ENCODE measurements at places on chromosomes 2 and 18.

DNA sequence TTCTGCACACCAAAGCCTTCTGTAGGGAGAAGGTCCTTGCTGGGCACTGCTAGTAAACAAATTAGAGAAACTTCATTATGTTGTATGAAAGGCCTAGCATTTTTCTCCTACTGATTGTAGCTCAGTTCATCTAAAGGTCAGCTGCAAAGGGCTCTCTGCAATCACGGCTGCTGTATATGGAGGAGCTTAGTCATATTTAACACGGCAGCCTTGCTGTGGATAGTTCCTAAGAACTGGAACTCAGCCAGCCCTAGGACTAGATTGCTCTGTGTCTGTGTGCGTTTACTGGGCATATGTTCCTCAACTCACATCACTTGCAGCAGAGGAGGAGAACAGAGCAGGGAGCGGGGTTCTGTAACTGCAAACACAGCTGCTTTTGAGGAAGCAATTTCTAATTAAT lies 1103.9 kb upstream of the KLHL29 start:
- DNase-seq = no peak

GRCh38 chr2:141027221-141027620 lies 1103.6 kb downstream of the LRP1B start:
- no peak for DNase-seq

GRCh38 chr2:150230004-150230403 lies 257.5 kb downstream of the RND3 start:
- no peak for DNase-seq

- no peak for DNase-seq
Observed at GRCh38 chr18:51666763-51667191, 469.3 kb upstream of the MEX3C start.

DNA sequence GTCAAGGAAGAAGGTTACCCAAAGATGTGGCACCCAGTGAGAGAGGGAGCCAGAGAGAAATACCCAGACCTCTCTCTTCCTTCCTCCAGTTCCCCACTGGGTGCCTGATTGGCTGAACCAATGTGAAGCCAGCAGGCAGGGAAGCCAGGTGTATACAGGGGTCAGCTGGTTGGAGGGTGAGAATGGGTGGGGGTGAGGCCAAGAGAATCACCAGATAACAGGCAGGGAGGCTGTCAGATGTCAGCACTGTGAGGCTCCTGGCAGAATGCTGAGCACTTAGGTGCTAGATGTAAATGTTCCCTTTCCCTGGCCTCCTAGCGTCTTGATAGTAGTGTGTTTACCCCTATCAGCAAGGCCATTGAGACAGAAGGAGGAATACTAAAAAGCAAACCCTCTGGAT lies 104.0 kb upstream of the MGAT5 start:
- no peak for DNase-seq

DNA sequence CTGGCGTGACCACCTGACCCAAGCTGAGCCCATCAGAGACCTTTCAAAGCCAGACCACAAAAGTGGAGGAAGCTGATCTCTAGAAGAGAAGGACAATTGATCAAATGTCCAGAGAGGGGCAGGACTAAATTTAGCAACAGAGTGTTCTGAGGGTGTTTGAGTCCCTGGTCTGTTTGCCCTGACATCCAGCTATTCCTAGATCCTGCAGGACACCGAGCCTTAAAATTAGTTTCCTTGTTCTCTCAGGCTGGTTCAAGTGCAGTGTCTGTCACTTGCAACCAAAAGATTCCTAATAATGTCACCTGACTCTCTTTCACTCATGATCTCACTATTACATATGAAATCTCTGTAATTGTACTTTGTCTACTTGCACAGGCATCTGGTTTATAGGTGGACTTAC lies 33.0 kb upstream of the NPAS2 start:
- no peak for DNase-seq

DNA sequence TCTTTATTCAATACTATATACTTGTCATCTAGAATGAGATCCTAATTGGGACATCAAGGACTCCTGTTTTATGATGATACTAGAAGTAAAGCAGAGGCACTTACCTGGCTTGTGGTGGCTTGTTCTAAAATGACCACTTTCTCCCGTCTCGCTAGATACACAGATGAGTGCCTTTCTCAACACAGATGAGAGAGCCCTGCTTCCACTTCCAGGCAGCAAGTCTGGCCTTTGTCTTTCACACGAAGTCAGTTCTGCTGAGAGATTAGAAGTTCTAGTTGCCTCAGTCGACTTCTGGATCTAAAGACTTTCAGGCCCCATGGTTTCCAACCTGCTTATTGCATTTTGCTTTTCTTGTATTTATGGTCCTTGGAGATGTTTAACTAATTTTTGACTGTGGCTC lies 70.3 kb downstream of the PPP1R1C start:
- no peak for DNase-seq

- DNase-seq = no peak
Observed at GRCh38 chr18:9547782-9548181, 66.6 kb downstream of the PPP4R1 start.

DNA sequence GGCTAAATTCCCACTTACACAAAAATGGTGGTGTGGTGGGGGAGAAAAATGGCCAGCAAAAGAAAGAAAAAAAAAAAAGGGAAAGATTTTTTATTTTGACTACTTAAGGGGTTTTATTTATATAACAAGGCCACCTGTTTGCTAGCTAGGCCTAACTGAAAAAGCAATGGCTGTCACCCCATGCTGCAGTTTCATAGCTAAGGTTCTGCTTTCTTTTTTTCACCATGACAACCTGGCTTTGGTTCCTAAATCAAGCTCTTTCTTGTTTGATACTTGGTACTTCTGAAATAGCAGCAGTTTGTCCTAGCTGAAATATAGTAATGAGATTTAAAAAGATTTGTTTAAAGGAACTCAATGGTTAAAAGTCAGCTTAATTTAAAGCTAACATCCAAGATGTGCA lies 433.2 kb upstream of the MEX3C start:
- no peak for DNase-seq

DNA sequence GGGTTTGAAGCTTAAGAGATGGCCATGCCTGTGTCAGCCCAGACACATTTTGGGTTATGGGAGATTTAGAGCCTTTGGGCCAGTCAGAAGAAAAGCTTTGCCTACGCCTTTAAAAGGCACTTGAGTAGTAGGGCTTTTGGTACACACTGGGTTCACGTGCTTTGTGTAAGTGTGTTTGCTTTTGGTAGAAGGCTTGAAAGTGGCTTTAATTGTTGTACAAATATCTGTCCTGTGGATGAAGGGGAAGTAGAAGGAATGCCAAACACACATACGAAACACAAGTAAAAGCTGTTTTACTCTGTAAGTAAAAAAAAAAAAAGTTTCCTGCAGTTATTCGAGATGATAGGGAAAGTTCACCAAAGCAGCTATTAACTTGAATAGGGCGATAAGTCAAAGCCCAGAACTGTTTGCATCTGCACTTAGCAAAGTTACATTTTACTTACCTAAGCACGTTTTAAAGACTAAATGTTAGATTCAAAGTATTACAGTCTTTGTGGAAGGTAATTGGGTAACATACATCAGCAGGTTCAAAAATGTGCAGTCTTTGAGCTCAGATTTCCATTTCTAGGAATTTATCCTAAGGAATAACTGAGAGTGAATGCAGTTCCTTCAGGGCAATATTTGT lies 75.4 kb downstream of the STK25 start:
- DNase-seq = no peak

DNA sequence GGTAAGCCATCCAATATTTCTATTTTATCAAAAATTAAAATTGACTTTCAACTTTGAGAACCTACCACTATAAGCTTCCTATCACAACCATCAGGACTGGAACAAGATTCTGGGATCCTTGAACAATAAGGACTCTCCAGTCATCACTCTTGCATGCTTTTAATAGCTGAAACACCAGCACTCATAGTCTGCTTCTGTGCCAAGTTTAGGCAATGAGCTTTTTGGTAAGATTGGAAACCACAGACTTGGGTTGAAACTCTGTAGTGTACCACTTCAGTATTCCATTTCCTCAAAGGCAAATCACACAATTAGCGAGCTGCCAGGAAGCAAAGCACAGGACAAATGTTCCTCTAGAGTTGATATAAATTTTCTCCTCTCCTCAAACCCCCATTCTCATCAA lies 1065.8 kb upstream of the SLC39A10 start:
- no peak for DNase-seq

DNA sequence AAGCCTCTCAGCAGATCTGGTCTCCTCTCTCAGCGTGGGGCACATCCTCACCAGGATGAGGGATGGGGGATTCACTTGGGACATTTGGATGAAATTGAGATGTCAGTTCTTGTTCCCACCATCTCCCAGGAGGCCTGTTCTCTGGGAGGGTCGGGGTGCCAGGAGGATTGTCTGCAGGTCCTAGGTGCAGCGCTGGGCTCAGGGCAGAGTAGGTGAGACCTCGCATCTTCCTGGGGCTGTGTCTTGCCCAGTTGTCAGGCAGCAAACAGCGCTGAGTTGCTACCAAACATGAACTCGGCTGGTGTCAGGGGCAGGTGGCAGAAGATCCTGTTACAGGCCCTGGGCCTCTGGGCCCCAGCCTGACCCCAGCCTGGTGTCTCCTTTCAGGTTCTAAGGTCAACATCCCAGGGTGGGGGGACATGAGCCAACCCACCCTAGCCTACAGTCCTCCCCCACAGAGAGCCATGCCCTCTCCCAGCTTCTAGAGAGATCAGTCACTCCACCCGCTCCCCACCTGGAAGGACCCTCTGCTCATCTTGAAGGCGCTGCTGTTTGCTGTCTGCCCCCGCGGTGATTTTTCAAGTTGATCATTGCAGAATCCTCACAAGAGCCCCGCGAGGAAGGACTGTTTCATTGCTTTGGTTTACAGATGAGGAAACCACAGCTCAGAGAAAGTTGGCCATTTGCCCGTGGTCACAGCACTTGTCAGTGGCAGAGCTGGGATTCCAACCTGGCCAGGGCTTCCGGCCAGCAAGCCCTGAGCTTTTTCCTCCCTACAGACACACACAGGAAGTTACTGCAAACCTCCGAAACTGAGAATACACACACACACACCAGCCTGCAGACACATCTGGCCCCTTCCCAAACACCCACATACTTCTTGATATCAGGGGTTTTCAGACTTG lies 83.9 kb downstream of the STPG4 start:
- no peak for DNase-seq

DNA sequence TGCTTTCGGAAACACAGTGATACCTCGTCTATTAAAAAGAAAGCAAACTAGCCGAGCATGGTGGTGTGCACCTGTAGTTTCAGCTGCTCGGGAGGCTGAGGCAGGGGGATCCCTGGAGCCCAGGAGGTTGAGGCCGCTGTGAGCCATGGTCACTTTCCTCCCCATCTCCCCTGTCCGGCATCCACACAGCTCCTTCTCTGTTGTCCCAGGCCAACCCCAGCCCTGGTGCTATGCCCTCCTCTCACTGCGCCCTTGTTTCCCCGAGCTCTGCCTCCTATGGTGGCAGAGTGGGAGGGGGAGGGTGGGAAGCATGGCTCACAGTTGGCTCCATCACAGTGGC lies 15.4 kb downstream of the RTP5 start:
- no peak for DNase-seq

GRCh38 chr2:157055660-157056199 lies 201.8 kb upstream of the GALNT5 start:
- DNase-seq = no peak

DNA sequence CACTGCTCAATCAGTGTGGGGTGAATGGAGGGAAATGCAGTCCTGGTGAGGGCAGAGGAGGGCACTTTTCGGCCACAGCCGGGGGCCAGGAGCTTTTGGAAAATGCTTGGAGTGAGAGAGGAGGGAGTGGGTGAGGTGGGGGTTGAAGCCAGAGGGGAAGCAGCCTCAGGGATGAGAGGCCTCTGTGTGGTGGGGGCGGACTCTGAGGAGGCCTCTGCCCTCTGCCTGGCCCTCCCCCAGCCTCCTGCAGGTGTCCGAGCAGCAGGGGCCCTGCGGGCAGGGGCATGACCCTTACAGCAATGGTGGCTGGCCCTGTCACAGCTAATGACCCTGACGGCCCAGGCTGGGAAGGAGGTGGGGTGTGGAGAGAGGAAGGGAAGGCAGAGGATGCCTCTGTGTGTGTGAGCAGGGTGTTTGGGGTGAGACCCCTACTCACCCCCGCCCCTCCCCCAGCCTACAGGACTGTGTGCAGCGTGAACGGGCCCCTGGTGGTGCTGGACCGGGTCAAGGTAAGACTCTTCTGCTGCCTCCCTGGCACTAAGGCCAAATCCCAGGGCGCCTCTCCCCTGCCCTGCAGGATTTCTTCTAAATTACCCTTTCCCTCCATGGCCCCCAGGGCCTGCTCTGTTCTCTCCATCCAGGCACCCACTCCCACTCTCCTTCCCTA lies 7.6 kb downstream of the ATP6V1B1 start:
- DNase-seq = no peak

DNA sequence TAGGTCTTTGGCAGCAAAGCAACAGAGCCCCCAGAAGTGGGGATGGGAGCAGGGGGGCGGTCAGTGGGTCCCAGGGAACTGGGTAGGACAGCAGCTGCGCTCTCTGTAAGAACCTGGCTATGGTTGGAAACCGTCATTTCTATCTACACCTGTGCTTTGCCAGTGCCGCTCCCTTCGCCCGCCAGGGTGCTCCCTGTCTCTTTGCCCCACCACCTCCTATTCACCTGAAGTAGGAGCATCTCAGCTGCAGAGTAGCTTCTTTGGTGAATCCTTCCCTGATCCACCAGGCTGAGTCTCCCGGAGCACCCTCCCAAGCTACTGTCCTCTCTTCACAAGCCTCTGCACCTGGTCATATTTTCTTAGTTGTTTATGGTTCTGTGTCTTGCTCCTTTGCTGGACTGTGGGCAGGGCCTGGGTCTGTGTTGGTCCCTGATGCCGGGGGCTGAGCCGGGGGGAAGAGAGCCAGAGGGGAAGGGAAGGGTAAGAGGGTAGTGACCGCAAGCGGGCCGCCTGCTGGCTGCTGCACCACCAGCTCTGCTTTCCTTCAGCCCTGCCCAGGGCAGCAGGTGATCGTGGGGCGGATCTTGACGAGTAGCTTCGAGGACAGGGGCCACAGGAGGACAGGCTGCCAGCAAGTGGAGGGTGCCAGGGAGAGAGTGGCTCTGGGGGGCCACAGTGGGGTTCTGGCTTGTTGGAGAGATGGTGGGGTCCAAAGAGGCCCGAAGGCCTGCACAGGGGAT lies 45.2 kb downstream of the INPP5D start:
- no peak for DNase-seq

- no peak for DNase-seq
Observed at GRCh38 chr2:238100821-238101771, 956 bp downstream of the ESPNL start.

DNA sequence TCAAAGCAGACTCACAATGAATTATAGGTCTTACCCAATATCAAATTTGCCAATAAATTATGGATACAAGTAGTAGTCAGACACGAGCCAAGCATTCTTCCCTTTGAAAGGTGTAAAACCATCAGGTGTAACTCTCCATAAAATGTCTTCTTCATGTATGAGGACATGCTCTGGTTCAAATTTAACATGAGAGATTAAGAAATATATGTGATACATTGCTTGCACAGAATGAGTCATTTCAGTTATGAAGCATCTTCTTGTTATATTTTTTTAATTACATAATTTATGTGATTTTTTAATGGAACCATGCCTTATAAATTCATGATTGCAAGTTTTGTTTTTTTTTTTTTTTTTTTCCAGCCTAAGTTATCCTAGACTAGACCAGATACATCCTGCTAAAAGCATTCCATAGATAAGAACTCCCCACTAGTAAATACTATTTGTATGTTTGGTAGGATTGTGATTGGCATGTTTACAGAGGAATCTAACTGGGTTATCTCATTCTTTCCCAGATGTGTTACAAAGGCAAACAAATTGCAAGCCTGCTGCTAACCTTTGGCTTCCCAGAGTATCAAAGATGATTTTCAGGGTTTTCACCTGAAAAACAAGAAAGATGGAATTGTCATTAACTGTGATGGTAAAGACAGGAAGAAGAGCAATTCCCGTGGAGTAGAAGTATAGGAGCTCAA lies 621.9 kb downstream of the XIRP2 start:
- no peak for DNase-seq

All from AG09319 (cell line).